Activated T-helper 2 cell treated with anti-CD3 and anti-CD28 coated beads, Interferon-gamma antibody, Interleukin-2, Interleukin-4, amounts not matched to agents 10 μg/mL and 5 μg/mL and 100 μg/mL, durations not matched to agents 14 hours and 24 hours and 36 hours (primary cell): ENCODE measurements at places on chromosomes 4 and X.

DNA sequence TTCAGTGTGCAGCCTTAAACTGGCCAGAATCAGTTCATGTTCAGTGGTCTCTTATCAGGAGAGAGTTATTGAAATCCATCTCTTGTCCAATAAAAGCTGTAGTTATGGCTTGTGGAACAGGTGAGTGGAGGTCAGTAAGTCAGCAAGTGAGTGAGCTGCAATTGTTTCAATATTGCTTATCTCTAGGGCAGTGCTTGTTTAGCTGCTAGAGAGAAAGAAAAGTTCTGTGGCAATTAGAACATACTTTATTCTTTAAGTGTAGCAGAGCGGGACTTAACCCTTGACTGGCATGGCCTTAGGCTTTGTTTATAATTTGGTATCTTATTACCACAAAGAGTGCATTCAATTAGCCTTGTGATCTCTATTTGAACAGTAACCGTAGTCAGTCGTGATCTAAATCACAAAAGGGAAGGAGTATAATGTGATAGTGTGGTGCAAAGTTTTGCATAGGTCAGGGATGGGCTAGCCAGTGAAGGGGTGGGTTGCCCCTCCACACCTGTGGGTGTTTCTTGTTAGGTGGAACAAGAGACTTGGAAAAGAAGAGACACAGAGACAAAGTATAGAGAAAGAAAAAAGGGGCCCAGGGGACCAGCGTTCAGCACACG, 6.9 kb upstream of the ETDC start:
- no peaks in the 10 kb centered on the region for H3K27me3 ChIP-seq
- DNase-seq: no peak
- H3K4me1 ChIP-seq: peaks cover 4% of the 10 kb centered on the region
- H3K36me3 ChIP-seq: peaks cover 3% of the 10 kb centered on the region

GRCh38 chrX:75365243-75365975, 91.5 kb downstream of the UPRT start:
- H3K36me3 ChIP-seq: peaks cover 8% of the 10 kb centered on the region
- H3K27me3 ChIP-seq: no peaks in the 10 kb centered on the region
- no peak overlapping the region for H3K4me3 ChIP-seq
- no peak for DNase-seq
- H3K27ac ChIP-seq: no peak overlapping the region

GRCh38 chr4:129167640-129168260, 71.8 kb downstream of the C4orf33 start:
- no peaks in the 10 kb centered on the region for H3K36me3 ChIP-seq
- DNase-seq: no peak
- peaks cover under 1% of the 10 kb centered on the region for H3K4me1 ChIP-seq
- H3K27me3 ChIP-seq: peaks cover 17% of the 10 kb centered on the region
- H3K27ac ChIP-seq: no peak overlapping the region

- no peak overlapping the region for H3K4me3 ChIP-seq
- no peak for DNase-seq
- no peaks in the 10 kb centered on the region for H3K27me3 ChIP-seq
- H3K4me1 ChIP-seq: no peaks in the 10 kb centered on the region
- no peaks in the 10 kb centered on the region for H3K36me3 ChIP-seq
These were observed 54.9 kb downstream of the COL4A5 start for GRCh38 chrX:108494406-108495090.

DNA sequence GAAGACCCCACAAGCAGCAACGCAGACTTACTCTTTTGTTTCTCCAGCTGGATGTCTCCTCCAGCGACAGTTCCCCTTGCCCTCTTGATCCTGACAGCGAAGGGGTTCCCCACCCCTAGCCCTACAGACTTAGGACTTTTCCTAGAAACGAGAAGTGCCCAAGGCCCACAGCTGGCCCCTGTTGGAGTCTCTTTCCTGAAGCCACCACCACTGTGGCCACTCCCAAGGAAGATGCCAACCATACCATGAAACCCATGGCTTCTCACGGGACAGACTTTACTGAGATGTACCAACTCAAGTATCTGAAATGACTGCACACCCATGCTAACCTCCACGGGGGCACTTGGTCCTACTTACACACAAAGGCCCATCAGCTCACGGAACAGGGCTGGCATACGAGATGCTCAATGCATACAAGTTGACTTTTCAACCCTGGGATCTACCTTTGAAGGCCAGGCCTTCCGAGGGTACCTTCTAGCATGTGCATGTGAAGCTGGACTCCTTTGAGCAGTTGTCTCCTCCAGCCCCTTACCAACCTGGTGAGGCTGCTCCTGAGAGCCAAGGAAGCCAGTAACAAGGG, 924 bp upstream of the IRAK1 start:
- peak overlapping the region; percentile 88 for H3K4me3 ChIP-seq
- peak overlapping the region; percentile 92 for H3K27ac ChIP-seq
- H3K36me3 ChIP-seq: peaks cover 14% of the 10 kb centered on the region
- no peak for DNase-seq
- H3K4me1 ChIP-seq: peaks cover 9% of the 10 kb centered on the region

GRCh38 chrX:2538031-2538757, 37.4 kb upstream of the DHRSX start:
- H3K4me3 ChIP-seq: no peak overlapping the region
- H3K4me1 ChIP-seq: no peaks in the 10 kb centered on the region
- no peak for DNase-seq
- H3K27me3 ChIP-seq: no peaks in the 10 kb centered on the region
- H3K36me3 ChIP-seq: no peaks in the 10 kb centered on the region

- no peak for DNase-seq
- H3K4me1 ChIP-seq: peaks cover 14% of the 10 kb centered on the region
- H3K27ac ChIP-seq: no peak overlapping the region
- peaks cover 54% of the 10 kb centered on the region for H3K27me3 ChIP-seq
These were observed 1.0 kb downstream of the FAT4 start for GRCh38 chr4:125315576-125316400.

GRCh38 chr4:52843958-52844357, 18.2 kb upstream of the RASL11B start:
- H3K27me3 ChIP-seq: peaks cover 4% of the 10 kb centered on the region
- no peak for DNase-seq
- H3K36me3 ChIP-seq: no peaks in the 10 kb centered on the region
- H3K4me1 ChIP-seq: peaks cover 14% of the 10 kb centered on the region
- no peak overlapping the region for H3K4me3 ChIP-seq

DNA sequence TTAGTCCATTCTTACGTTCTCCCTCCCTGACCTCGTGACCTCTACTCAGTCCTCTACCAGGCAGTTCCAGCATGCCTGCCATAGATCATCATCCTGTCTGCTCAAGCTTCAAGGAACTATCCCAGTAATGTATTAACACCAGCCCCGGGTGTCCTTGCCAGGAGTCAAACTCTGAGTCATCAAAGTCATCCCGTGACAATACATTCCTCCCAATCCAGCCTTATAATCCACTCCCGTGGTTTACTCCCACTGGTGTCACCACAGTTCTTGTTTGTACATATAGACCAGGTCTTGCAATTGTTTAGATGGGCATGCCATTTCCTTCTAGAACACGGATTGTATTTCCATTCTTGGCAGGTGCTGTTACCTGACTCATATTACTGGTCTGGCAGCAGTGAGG, 68.7 kb upstream of the TAB3 start:
- no peaks in the 10 kb centered on the region for H3K36me3 ChIP-seq

- H3K27me3 ChIP-seq: peaks cover 3% of the 10 kb centered on the region
- H3K4me3 ChIP-seq: peak overlapping the region; percentile 95
- DNase-seq: peak; percentile 19
- H3K27ac ChIP-seq: peak overlapping the region; percentile 86
- peaks cover 34% of the 10 kb centered on the region for H3K4me1 ChIP-seq
These were observed 528 bp downstream of the FMR1 start for GRCh38 chrX:147912093-147912801.

DNA sequence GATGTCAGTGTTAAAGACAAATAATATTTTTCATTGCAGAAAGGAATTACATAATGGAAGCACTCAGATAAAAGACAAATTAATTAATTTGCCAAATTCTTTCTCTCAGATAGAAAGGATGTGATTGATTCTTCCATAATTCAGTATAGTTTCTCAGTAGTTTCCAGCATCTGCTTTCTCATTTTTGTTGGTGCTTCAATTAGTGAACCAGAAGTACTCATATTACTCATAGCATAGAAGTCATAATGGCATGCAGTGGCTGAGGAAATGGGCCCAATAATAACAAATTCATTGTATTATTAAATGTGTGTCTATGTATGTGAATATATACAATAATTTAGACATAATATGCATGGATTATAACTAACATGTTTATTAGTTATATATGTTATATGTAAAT, 393.3 kb upstream of the TRAM1L1 start:
- H3K27me3 ChIP-seq: no peaks in the 10 kb centered on the region
- H3K36me3 ChIP-seq: no peaks in the 10 kb centered on the region
- H3K27ac ChIP-seq: no peak overlapping the region
- H3K4me3 ChIP-seq: no peak overlapping the region

- DNase-seq: no peak
- peaks cover 8% of the 10 kb centered on the region for H3K27me3 ChIP-seq
- no peaks in the 10 kb centered on the region for H3K4me1 ChIP-seq
- H3K36me3 ChIP-seq: no peaks in the 10 kb centered on the region
- no peak overlapping the region for H3K4me3 ChIP-seq
These were observed 25.7 kb upstream of the SHISA3 start for GRCh38 chr4:42371305-42372252.

GRCh38 chrX:13223868-13224567, 95.8 kb downstream of the ATXN3L start:
- DNase-seq: no peak
- H3K4me3 ChIP-seq: no peak overlapping the region
- H3K27me3 ChIP-seq: peaks cover 2% of the 10 kb centered on the region
- peaks cover 7% of the 10 kb centered on the region for H3K4me1 ChIP-seq
- no peaks in the 10 kb centered on the region for H3K36me3 ChIP-seq

GRCh38 chrX:128846385-128846784, 676.9 kb downstream of the SMARCA1 start:
- H3K27me3 ChIP-seq: no peaks in the 10 kb centered on the region
- H3K36me3 ChIP-seq: no peaks in the 10 kb centered on the region
- DNase-seq: no peak
- H3K4me1 ChIP-seq: no peaks in the 10 kb centered on the region
- no peak overlapping the region for H3K4me3 ChIP-seq

DNA sequence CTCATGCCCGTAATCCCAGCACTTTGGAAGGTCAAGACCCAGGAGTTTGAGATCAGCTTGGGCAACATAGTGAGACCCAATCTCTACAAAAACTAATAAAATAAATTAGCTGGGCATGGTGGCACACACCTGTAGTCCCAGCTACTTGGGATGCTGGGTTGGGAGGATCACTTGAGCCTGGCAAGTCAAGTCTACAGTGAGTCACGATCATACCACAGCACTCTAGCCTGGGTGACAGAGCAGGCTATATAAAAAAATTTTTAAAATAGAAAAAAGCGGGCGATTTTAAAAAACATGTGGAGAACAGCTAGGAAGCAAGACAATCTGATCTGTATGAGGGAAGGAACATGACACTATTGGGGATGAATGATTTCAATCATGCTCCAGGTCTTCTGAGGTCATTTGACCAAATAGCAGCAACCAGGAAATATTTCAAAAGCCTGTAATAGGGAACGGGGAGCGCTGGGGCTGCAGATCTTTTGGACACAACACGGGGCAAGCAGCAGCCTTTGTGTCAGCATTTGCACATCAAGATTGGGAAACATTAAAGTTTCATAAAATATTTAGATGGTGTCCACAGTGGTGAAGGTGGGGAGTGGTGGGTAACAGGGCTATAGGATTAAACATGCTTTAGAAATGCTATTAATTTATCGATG, 48.3 kb upstream of the GUCY1A1 start:
- no peak overlapping the region for H3K27ac ChIP-seq
- peaks cover 7% of the 10 kb centered on the region for H3K4me1 ChIP-seq
- no peaks in the 10 kb centered on the region for H3K36me3 ChIP-seq

DNA sequence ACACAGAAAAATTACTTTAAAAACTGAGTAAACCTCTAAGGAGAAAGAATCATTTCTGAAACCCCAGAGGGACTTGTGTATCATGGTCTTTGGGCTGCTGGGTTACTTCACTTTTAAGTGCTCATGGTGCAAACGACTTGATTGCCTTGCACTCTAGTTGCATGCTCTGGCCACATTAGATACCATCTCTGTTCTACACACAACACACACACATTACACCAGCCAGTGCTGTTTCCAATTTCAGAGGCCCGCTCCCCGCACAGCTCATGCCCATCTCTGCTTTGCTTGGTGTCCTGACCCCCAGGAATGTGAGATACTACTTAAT, 2.1 kb downstream of the PPP3CA start:
- peaks cover 34% of the 10 kb centered on the region for H3K27me3 ChIP-seq
- H3K4me3 ChIP-seq: peak overlapping the region; percentile 82
- peaks cover 12% of the 10 kb centered on the region for H3K36me3 ChIP-seq
- peaks cover 36% of the 10 kb centered on the region for H3K4me1 ChIP-seq
- no peak for DNase-seq

DNA sequence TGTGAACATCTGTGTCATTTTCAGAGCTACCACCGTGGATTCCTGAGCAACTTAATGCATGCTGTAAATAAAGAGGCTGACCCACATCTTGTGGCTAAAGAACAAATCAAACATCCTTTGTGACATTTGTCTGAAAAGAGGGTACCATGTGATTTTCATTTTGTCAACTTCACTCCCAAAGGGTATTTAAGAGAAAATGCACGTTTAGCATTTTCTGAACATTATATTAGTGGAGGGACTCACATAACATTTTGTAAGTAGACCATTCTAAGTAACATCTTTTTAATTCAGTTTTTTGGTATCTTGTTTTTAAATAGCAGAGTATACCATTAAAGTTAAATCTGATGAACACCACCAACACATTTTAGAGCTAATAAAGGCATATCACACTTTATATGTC, 17.0 kb upstream of the CPE start:
- peaks cover 31% of the 10 kb centered on the region for H3K27me3 ChIP-seq
- H3K36me3 ChIP-seq: no peaks in the 10 kb centered on the region
- no peak overlapping the region for H3K4me3 ChIP-seq
- peaks cover 4% of the 10 kb centered on the region for H3K4me1 ChIP-seq
- no peak for DNase-seq

DNA sequence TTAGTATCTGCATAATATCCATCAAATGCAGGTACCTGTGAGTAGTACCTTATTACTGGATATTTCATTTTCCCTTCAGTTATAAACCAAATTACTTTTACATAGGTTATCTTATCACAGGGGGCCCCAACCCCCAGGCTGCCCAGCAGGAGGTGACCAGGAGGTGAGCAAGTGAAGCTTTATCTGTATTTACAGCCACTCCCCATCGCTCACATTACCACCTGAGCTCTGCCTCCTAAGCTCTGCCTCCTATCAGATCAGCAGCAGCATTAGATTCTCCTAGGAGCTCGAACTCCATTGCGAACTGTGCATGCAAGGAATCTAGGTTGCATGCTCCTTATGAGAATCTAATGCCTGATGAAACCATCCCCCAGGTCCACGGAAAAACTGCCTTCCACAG, 6.3 kb downstream of the PRSS12 start:
- no peak overlapping the region for H3K27ac ChIP-seq
- H3K4me1 ChIP-seq: no peaks in the 10 kb centered on the region
- H3K4me3 ChIP-seq: no peak overlapping the region
- no peak for DNase-seq

GRCh38 chrX:28491941-28492340, 95.3 kb upstream of the IL1RAPL1 start:
- H3K4me1 ChIP-seq: no peaks in the 10 kb centered on the region
- H3K4me3 ChIP-seq: no peak overlapping the region
- no peaks in the 10 kb centered on the region for H3K36me3 ChIP-seq
- no peaks in the 10 kb centered on the region for H3K27me3 ChIP-seq
- H3K27ac ChIP-seq: no peak overlapping the region
- no peak for DNase-seq

GRCh38 chr4:97998203-97998602, 145.1 kb downstream of the STPG2 start:
- H3K27ac ChIP-seq: no peak overlapping the region
- H3K4me1 ChIP-seq: no peaks in the 10 kb centered on the region
- no peaks in the 10 kb centered on the region for H3K36me3 ChIP-seq
- no peak for DNase-seq
- H3K27me3 ChIP-seq: no peaks in the 10 kb centered on the region
